ENCODE measurements at places on chromosomes 7 and 10.
A peak's percentile ranks its signal among the peaks of the same experiment; 100 is the strongest.

GRCh38 chr7:127366680-127367079 is 25.8 kb downstream of the ZNF800 start:
- DNase-seq, result no peak

- no peak for DNase-seq
Observed at GRCh38 chr10:84537447-84537931, 209.1 kb downstream of the CCSER2 start.

GRCh38 chr10:9331583-9332008 is 1277.1 kb downstream of the GATA3 start:
- no peak for DNase-seq

DNA sequence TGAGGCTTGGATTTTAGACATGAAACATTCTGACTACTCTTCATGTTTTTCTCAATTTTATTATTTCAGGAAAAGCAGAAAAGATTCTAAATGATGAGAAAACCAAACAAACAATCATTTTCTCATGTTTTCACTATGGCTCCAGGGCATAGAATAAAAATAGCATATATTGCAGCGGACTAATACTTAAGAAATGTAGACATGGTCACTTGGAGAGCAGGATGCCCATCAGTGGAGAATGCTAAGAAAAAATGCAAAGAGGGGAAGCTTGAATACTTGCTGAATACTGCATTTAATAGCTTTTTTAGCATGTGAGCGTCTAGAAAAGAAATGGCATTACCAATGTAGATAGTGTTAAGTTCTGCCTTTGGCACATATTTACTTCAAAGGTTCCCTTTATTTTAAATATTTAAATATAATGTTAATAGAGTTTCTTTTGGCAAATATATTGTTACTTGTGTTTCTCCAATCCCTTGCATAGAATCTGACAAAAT is 107.9 kb downstream of the PPP1R17 start:
- DNase-seq, result no peak

- DNase-seq, result no peak
Observed at GRCh38 chr7:156102267-156102666, 290.0 kb upstream of the SHH start.

GRCh38 chr10:6185039-6185716 is 17.6 kb upstream of the PFKFB3 start:
- DNase-seq, result no peak

DNA sequence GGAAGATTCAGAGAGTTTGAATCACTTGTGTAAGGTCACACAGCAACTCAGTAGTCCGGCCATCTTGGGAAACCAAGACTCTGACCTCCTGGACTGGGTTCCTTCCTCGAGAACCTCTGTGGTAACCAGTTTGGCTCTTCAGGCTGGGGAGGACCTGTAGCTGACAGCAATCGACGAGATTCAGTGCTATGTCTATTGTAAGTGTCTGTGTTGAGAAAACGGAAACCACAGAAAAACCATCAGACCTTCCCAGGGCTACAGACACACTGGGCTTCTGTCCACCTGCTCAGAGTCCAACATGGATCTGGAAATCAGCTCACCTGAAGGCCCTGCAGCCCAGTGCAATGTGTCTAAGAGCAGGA is 403.7 kb downstream of the RPS24 start:
- no peak for DNase-seq

DNA sequence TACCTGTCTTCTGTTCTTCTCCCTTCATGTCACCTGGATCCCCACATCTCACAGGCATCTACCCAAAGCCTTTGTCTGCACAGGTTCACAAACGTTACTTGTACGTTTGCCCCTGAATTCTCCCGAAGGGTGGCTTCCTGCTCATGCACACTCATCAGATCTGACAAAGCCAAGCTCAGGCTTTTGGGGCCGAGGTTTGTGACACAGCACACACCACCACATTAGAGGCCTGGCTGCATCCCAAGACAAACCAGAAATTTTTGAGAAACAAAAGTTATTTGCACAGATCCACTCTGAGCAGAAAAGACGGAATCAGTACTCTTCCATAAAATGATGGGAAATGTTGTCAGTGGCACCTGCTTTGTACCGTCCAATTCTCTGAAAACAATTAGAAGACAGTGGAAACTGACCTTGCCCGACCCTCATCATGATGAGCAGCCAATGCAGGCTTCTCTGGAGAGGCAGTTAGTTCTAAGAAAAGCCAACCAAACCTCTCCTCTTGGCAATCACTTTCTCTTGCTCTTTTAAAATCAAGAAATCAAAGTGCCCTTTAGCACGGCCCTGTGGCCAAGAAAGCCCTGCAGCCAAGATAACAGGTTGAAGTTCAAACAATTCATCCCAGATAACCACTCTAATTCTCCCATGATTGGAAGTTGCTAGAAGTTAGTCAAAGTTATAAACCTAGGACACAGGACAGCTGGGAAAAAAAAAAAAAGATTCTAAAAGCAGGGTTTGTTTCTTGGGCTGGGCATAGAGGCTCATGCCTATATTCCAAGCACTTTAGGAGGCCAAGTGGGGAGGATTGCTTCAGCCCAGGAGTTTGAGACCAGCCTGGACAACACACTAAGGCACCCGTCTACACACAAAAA is 13.6 kb upstream of the SVIL start:
- DNase-seq, result peak; percentile 45

DNA sequence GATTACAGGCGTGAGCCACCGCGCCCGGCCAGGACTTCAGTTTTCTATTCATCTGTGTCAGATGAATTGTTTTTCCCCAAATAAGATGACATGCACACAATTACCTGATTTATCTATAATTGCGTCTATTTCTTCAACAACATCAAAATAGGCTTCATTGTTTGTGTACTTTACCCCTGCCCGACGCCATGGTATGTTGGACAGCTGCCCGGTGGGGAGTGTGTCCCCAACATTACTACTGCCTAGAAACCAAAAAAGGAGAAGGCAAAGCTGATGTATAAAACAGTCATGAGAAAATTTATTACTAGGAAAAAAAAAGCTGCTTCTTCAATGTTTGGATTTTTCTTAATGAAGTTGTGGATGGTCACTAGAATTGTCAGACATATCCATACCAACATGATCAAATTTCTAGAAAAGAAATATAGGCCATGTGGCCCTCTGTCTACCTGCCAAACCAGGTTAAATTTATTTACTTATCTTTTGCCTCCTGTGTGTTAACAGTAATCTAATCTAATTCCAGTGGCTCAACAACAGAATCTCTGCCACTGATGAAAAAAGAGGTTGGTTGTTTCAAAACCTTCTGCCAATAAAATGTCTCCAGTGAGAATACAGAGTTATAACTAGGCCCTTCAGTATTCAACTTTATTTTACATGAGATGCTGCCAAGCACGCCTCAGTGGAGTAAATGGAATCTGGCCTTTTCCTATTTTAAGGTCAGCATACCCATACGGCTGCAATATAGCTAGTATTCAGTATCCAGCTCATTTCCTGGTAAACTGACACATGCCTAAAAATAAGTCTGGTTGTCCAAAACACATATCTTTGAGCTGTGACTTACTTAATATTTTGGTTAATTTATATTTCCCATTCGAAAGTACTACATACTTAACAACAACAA is 16.5 kb downstream of the AP3M1 start:
- DNase-seq, result no peak

DNA sequence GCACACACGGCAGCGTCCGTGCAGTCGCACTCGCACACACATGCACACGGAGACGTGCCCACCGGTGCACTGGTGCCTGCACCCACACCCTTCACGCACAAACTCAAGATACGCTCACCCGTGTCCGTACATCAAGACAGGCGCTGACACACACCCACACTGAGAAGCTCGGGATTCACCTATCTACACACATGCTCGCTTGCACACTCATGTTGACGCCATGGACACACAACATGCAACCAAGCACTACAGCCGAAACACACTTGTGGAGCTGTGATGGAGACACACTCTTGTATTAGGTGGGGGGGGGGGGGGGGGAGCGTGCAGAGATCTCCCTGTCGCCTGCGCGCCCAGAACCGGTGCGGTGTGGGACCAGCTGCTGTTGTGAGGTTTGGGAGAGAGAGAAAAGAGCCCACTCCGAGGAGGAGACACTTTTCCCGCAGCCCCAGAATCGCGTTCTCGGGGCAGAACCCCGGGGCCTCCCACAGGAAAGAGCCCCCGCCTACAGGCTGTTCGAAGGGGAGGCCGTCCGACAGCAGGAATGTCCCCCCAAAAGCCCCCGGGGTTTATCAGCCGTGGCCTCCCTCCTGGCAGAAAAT is 605 bp upstream of the NFKB2 start:
- peak; percentile 86 for DNase-seq

GRCh38 chr7:33950047-33950714 is 44.8 kb downstream of the BMPER start:
- no peak for DNase-seq

DNA sequence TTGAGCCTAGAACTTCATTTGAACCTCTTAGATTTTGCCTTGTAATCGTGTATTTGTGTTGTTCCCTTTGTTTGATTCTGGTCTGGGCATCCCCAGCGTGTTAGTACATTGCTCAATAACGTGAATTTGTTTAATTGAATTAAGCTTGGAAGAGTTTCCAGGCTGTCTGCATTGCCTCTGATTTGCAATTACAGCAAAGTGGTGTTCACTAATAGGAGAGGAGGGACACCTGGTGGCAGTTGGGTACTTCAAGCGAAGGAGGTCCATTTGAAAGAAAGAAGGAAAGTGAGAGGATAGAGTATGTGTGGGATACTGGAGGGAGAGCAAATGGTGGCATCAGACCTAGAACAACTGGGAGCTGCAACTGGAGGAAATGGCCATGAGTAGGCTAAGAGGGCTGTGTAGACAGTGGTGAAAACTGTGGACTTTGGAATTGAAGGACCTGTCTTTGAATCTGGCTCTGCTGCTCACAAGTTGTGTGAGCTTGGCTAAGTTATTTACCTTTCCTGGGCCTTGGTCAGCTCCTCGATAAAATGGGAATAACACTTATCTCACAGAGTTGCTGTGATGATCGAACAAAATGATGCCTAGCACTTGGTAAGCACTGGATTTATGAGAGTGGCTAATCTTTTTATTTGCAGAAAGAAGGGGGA is 15.1 kb downstream of the LSMEM1 start:
- DNase-seq, result no peak

DNA sequence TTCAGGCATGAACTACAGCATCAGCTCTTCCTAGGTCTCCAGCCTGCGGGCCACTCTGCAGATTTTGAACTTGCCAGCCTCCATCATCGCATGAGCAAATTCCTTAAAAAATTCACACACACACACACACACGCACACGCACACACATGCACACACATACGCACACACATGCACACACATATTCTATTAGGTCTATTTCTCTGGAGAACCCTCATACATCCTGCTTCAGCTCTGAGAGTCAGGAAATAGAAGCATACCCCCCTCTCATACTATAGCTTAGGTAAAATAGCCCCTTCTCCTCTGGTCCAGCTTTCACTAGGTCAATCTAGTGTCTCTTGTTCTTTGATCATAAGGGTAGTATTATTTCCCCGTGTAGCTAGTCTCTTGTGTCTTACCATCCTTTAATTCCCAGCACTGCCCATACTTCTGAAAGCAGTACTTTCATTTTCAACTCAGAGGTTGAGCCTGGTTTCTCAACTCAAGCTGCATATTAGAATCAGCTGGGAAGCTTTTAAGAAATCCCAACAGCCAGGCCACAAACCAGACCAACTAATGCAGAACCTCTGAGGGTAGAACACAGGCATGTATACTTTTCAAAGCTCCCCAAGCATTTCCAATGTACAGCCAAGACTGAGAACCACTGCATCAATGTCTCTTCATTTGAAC is 30.9 kb upstream of the ITGB8 start:
- no peak for DNase-seq

- peak; percentile 99 for DNase-seq
Observed at GRCh38 chr10:110919349-110919931, at the start of gene SHOC2. Gene SHOC2 (plus strand): TSS chr10:110919604. CDS start chr10:110964359, 44,755 bp downstream.

GRCh38 chr7:111029574-111030251 is 61.2 kb upstream of the LRRN3 start:
- DNase-seq, result no peak

DNA sequence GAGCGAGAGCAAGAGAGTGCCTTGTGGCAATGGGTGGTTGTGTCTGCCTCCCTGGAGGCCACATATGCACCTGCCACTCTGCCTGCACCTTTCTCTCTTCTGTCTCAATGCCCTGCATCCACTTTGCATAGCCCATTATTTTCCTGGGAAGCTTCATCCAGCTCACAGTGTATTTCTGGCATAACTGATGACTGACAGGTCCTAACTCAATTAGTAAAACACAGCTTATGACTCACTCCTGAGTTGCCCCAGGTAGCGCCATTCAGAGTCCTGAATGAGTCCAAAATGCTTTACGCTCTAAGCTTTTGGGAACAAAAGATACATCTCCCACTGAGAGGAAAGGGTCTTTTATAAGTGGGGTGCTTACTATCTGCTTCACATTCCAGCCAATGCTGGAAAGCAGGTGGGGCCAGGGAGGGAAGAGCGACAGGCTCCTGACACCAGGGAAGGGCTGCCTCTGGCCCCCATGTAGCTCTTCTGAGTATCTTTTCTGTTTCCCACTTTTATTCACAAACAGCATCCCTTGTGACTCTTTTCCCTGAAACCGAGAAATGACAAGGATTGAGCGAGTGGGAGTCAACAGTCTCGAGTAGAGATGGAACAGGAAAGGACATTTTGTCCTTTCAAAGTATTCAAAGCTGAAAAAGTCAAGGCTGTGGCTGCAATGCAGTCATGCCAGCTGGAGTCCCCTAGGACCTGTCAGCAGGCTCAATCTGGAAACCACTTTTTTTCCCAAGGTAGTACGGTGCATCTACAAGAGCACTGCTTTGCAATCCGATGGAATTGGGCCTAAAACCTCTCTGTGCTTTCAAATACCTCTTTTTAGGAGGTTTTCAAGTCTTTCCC is 479.3 kb upstream of the PODXL start:
- DNase-seq, result no peak

DNA sequence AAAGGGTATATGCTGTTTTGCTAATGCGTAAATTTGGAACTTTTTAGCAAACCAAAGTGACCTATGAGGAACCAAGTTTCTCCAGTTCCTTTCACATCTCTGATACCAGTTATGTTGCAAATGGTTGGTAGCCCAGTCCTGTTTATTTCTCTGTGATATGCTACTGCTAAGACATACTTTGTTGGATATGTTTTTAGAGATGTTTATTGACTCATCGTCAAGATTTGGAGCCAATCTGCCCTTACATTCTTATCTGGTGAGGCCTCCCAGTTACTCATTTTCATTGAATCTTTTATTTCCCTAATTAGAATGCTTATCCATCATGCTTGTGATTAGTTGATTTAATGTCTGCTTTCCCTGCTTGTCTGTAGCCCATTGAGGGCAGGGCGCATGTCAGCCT is 58.9 kb downstream of the LRGUK start:
- DNase-seq, result no peak

DNA sequence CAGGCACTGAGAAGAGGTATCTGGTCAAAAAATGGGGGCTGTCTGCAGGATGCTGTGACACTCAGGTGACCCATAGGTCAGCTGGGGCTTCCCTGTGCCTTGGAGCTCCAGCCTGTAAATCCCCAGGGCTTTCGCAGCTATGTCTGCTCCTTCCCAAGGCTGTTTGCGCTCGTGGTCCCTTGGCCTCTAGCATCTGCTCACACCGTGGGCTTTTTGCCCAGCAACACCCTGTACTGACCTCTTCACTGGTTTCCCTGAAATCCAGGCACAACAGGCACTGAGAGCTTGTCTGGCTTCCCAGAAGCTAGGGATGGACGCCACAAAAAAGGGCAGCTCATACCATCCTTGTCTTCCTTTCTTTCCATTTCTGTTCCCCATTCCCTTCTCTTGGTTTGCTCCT is 280.3 kb upstream of the HABP2 start:
- DNase-seq, result no peak

GRCh38 chr7:104064969-104065387 is 75.5 kb upstream of the RELN start:
- no peak for DNase-seq

All from natural killer cell (primary cell).